ENCODE measurements at places on chromosomes 16 and 17.

DNA sequence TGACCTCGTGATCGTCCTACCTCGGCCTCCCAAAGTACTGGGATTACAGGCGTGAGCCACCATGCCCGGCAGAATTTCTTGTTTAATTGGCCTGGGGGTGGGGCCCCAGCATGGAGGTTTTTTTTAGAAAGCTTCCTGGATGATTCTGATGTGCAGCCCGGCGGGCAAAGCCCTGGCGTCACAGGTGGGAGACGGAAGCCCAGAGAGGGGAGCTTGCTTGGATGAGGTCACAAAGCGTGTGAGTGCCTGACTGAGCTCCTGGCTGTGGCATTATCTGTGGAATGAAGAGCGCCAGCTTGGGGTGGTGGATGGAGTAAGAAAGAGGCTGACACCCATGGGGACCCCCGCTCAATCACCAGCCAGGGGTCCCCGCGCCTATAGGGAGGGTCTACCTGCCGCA is 4.1 kb downstream of the VASN start:
- no peak for DNase-seq

GRCh38 chr16:11576427-11577289 is 10.1 kb downstream of the LITAF start:
- DNase-seq = peak; percentile 42

DNA sequence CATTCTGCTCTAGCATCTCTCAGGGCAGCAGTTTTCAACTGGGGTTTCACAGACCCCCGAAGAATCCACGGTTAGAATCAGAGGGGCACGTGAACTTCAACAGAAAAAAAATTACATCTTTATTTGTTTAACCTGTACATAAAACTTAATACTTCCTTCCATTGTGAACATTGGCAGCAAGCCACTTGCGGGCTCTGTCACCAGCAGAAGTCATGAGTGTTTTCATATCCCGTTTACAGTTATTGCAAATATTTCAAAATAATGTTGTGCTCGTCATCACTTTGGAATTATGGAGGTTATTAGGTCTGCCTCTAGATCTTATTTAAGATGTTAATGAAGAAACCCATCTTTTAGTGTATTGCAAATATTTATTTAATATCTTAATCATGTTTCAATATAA is 109.8 kb downstream of the SDR42E1 start:
- DNase-seq = no peak

DNA sequence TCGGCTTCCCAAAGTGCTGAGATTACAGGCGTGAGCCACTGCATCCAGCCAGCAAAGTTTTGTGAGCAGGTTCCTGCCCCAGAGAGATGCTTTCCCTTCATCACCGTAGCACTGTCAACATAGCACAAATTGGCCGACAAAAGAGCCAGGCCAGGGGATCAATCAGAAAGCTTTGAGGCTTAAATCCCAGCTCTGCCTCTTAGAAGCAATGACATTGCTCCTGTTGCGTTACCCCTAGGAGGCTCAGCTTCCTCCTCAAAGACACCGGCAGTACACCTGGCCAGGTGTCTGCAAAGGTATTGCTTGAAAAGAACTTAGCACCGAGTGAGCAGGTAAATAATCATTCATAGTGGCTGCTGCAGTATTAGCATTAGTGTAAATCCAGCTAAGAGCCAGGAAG is 86.5 kb downstream of the NDE1 start:
- DNase-seq = no peak

- no peak for DNase-seq
Observed at GRCh38 chr17:27973258-27974044, 69.0 kb upstream of the NLK start.

DNA sequence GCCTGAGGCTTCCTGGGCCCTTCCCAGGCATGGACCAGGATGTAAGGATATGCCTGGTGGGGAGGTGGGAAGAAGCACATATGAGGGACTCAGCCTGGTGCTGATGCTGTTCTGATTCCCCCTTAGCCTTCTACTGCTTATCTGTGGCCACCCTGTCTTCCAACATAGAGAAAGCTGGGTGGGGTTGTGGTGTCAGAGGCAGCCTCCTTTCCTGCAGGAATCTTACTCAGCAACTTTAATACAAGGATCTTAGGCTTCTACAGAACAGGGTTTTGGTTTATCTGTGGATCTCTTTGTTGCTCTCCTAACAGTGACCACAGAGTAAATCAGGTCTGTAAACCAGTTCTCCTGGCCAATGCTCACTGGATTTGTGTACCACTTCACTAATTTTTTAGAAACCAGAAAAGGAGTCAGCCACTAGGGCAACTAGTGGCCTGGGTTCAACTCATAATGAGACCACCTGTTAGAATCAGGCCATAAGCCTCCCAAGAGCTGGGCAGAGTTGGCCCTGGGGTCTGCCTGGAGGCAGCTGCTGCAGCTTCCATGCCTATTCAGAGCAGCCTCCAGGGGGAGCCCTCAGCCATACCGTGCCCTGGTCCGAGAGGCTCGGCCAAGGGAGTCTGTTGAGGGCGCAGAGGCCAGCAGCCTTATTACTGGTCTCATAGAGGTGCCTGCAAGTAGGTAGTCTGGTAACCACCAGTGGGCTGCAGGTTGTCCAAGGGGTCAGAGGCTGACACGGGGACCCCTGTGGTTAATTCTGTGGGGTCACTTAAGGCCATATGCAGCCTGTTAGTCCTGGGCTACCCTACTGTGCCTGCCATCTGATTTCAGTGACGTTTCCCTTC is 7.1 kb downstream of the HAS3 start:
- DNase-seq = peak; percentile 24

DNA sequence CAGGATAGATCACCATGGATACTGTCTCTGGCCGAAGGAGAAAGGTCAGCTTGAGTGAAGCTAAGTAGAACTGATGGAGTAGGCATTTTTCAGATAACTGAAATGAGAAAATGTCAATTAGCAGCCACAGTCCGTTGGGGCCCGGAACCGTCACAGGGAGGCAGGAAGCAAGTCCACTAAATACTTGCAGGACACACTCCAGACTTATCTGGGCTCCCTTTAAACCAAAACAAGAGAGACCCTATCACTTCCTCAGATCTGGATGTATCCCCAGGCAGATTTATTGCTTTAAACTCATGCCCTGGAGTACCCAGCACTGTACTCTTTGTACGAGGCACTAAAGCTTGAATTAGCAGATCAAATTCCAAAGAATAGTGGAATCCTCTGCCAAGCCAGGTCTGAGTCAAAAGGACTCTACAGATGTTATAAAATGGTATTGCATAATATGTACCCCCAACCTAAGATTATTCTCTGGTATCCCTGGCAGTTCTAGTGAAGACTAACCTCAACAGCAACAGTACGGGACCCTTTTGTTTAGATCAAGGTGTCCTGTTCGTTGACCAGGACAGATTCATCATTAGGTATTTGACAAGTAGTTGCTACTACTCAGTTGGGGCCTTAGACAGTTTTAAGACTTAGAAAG is 8.1 kb downstream of the ZP2 start:
- DNase-seq = no peak

DNA sequence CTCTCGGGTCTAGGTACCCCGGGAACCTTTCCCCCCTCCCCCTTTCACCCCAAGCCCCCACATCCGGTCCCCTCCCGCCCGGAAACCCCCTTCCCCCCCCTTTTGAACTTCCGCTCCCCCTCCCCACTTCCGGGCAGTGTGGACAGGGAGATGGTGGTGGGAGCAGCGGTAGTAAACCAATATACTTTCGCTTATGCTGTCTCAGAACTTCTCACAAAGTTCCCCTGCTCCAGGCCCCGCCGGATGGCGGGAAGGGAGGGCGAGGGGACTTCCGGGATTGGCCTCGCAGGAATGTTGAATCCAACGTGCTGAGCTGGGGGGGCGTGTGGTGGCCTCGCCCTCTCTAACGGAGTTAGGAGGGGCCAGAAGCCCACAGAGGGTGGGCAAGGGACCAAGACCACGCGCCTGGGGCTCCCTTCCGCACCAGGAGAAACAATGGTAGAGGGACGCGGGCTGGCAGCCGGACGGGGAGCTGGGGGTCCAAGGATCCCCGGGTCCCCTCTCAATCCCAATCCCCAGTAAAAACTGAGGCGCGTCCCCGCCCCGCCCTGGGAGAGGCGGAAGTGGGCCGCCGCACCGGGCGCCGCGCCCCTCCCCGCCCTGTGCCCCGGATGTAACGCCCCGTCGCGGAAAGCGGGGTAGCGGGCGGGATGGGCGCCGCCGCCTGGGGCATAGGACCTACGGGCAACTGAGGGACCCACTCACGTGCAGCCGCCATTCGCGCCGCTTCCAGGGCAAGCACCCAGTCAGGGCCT is 742 bp downstream of the PFN1 start:
- no peak for DNase-seq

GRCh38 chr17:72126575-72127486 is 6.0 kb downstream of the SOX9 start:
- no peak for DNase-seq

GRCh38 chr16:6937641-6938040 is 395.0 kb upstream of the RBFOX1 start:
- no peak for DNase-seq

GRCh38 chr17:41583137-41584127 is 3.3 kb downstream of the KRT14 start:
- DNase-seq = no peak

DNA sequence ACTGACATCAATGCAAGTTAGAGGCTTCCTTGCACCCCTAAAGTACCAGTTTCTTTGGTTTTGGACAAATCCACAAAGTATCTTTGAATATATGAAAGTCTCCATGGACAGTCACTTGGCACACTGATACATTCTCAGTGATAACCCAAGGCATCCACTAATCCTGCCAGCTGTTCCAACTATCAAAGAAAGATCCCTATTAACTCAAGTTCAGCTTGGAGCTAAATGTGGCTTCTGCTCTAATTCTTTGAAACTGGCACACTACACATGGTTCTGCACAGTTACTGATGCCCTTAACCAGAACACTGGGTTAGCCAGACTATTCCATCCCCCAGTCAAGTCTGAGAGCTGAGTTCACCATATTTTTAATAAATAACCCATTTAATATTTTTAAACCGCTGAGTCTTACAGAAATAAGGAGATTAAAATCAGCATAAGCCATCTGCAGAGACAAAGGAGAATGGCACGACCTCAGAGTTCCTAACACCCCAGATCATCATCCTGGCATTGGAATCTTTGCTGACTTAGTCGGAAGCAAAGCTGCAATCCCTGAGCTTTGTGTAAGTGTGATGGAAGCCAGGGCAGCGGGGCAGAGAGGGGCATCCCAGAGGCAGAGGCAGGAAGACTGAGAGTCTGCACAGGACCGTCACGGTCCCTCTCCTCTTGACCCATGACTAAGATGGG is 6.3 kb downstream of the CACNG1 start:
- DNase-seq = no peak

DNA sequence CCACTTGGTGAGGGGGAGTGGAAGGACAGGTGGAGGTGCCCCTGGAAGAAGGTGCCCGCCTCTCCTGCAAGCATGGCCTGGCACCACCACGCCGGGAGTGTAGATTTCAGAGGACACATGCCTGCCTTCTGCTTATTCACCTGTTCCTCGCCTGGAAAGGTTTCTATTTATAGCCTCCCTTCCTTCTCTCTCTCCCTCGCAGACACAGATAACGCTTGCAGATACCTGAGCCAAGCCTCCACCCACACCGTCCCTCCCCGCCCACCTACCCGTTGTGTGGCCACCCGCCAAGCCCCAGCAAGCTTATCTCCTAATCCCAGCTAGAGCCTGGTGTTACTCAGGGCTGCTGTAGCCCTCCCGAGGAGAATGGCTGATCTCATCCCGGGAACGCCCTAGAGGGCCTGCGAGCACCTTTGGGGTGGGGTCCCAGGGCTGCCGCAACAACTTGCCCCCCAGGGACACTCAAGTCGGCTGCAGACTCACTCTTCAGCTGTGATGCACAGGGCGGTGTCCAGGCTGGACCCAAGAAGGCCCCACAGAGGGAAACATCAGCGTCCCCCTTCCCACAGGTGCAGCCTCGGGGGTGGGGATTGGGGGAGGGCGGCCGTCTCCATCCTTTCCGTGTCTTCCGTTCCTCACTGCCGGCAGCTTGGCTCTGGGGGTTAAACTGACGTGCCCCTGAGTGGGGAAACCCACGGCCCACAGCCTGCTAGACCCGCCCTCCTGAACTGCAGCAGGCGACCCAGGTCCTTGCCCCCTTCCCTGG is 1.9 kb upstream of the SNAI3 start:
- peak; percentile 39 for DNase-seq
